ENCODE measurements at places on chromosomes 12 and 14. TPM values are rescaled to one million over a fixed set of nuclear protein-coding genes. Genes with fewer than 3 reads are reported as not detected.

The CCDC197 gene
- total RNA-seq, result 0.61 TPM

- DNase-seq, result no peak
Observed at GRCh38 chr12:54383041-54383609, 1.4 kb downstream of the ZNF385A start.

DNA sequence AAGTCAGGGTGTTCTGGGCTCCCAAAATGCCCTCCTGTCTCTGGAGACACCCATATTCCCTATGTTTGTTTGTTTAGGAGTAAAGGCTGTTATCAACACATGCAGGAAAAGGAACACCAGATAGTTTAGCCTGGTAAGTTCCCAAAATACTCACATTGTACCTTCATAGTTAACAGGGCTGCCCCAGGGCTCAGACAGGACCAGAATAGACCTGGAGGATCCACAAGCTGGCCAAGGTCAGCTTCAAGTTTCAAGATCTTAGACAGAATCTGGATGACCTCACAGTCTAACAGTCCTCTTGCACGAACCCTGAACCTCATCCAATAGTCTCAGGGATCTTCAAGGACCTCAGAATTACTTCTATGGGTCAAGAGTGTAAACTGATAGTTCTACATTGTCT, 18.1 kb upstream of the HSP90B1 start:
- no peak for DNase-seq

DNA sequence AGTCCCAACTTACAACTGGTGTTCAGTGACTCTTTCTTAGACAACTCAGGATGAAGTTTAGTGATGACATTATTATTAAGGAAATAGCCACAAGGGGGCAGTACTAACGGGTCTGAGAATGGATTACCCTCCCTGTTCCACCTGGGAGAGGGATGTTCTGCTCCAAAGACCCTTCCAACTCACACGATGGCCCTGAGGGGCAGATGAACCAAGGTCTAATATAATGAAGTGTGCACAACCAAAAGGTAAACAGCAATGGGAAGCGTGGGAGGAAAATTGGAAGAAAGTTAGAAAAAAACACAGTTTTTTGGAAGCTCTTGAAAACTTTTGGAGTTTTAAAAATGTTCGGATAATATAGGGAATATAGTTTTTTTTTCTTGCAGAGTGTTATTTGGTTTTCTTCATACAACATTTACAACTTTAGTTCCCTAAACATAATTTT, 24.0 kb downstream of the FGF6 start:
- DNase-seq, result no peak

DNA sequence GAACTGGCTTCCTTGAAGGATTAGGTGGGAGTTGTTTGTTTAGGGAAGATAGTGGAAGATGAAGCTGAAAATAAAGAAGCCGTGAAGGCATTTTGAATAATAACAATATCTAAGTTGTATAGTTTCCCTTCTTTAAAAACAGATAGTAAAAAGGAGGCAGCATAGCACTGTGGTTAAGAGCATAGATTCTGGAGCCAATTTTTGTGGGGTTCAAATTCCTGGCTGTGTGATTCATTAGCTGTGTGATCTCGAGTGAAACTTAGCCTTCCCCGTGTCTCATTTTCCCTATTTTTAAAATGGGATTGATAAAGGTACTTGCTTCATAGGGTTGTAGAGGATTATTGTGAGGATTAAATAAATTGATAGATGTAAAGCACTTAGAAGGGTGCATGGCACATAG, 104.5 kb downstream of the MYRFL start:
- DNase-seq, result no peak

GRCh38 chr12:39441189-39441962, 1.5 kb downstream of the KIF21A start:
- no peak for DNase-seq

DNA sequence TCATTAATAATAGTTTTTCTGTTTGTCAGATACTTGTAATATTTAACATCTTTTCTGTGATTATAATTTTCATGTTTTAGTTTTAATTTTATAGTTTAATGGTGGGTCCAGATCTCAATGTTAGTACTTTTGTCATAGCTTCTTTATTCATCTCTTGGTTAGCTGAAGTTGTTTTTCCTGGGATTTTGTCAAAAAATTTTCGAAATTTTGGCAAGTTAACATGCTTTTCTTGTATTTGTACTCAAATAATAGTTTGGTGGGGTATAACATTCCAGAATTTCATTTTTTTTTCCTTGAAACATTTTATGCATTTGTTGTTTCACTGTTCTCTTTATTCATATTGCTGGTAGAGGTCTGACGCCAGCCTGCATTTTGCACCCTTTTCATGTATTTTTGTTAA, 45.5 kb downstream of the KTN1 start:
- DNase-seq, result no peak

DNA sequence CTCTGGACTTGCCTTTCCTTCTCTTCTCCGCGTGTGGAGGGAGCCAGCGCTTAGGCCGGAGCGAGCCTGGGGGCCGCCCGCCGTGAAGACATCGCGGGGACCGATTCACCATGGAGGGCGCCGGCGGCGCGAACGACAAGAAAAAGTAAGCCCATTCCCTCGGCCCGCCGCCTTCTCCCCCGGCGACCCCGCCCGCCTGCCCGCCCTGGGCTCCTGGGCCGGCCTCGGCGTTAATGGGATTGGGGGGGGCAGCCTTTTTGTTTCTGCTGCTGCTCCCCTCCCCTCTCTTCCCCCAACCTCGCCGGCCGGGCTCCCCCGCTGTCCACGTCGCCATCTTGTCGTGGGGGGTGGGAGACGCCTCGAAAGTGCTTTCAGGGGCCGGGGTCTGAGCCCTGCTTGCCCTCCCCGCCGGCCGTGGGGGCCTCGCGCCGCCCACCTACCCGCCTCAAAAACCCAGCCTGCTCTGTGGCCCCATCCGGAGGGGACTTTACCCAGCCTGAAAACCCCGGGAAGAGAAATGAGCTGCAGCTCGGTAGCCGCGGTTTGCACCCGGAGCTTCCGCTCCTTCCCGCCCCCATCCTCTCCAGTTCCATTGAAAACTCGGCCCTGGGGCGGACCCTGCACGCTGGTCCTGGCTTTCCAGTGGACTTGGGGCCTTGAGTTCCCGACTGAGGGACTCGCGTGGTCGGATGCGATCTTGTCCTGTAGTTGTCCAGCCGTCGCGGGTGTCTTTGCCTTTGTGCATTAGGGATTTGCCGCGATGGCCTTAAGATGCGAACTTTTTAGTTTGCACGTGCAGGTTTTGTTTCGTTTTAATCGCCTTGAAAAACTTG, 598 bp downstream of the HIF1A start:
- DNase-seq, result peak; percentile 25

DNA sequence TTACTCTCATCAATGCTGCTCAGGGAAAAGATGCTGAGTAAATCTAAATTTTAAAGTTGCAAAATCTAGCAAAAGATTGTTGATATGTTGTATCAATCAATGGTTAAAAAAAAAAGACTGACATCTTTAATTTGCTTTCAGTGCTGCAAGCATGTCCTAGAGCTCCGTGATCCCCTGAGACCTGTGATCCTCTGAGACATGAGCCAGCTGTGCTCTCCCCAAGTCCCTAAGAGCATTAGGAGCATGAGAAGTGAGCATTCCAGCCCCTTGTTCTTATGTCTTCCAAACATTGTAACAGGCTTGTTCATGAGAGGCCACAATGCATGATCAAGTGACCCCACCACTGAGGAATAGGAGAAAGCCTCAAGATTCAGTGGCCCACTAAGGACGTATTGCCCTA, 116.6 kb downstream of the DAD1 start:
- no peak for DNase-seq

DNA sequence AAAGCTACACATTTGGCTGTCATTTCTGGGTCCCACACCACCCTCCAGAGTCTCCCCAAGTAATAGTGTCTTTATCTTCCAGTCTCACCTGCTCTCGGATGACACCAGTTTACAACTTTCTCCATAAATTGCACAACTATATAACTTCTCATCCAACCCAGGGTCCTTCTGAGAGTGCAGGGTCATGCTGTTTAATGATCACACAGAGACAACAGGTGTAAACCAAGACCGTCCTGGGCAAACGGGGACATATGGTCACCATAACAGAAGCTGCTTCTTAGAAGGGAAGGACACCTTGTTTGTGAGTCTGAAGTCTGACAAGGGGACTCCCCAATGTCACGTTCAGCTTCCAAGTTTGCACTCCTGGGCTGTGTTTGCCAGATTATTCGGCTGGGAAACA, 74.3 kb downstream of the MAP1LC3B2 start:
- DNase-seq, result no peak

All from gastrocnemius medialis (tissue), 4 donors.